ENCODE measurements at places on chromosomes 2 and 18. TPM values are rescaled to one million over a fixed set of nuclear protein-coding genes. Genes with fewer than 3 reads are reported as not detected.

Gene RBKS
- 2.9 TPM for total RNA-seq

DNA sequence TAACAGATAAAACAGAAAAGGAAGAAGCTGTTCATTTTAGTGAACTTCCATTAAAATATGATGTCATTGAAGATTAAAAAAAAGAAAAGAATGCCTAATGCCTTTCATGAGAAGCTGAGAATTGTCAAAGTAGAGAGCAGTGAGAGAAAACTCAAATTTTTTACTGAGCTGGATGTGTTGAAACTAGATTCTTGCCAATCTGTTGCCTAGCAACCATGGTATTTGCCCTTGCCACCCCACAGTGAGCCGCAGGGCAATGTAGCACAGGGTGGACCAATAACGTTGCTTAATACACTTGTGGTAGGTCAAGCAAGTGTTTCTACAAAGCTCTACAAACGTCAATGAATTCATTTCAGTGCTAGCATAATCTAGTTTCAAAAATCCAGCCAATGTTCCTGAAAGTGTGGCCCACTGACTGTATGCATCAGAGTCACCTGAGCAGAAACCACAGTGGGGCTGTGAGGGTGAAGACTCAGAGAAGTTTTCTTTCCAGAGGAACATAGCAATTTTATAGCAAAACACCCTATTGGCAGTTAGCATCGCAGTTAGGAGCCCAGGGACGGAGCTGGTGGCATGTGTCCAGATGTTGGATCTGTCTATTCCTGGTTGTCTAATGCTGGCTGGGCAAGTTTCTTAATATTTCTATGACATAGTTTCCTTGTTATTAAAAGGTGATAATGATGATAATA is 132.2 kb downstream of the DOCK10 start:
- DNase-seq, result peak; percentile 8

Gene IL1R2
- 0.85 TPM for total RNA-seq

DNA sequence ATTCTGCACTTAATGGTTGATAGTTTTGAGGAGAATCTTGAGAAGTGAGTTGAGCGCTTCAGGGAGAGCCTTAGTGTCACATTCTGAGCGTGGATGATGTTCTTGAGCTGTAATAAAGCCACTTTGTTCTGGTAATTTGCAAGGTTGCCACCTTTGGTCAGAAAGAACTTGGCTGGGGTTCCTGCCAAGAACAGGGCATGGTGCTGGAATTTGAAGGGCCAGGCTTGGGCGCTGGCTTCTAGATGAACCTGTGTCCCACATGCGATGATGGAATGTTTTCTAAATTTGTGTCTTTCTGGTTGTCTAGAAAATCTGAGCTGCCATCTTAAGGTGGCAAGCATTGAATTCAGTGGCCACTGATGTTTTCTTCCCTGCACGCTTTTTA is 124.1 kb upstream of the EML6 start:
- DNase-seq, result no peak

DNA sequence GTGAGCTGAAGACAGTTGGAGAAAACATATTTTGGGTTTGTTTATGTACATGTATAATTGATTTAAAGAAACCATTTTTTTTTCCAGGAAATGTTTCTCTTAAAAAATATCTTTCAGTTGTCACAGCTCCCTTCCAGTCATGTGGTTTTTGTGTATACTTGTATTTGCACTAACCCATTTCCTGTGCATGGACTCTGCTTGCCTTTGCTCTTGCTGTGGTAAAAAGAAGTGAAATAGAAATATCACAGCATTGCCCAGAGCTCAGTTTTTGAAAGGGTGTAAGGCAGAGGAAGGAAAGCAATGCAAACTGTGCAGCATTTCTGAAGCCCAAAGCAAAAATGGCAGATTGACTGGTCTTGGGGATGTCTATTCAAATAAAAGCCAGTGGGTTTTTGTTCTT is 10.4 kb upstream of the DOCK10 start:
- peak; percentile 3 for DNase-seq
